ENCODE measurements at places on chromosomes 13 and 19. TPM values are rescaled to one million over a fixed set of nuclear protein-coding genes. Genes with fewer than 3 reads are reported as not detected.

DNA sequence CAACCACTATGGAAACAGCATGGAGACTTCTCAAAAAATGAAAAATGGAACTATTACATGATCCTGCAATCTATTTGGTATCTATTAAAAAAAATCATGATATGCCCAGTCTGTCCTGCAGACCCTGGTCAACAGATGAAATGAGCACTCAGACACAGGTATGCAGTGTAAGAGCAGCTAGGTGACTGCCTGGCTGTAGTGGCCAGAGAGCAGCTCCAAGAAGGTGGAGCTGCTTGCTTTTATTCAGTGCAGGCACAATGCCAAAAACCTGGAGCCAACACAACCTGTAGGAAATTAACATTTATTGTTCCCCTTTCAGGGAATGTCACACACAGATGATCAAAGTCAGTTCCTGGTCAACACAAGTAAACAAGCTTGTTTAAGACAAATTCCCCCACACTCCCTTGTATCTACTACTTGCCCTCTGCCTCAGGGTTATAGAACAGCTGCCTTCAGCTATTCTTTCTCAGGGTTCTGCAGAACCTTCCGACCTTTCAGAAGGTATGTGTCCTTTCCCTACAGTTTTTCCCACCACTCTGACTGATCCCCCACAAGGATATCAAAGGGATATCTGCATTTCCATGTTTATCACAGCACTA, 933.7 kb upstream of the SLITRK5 start:
- DNase-seq, result no peak

DNA sequence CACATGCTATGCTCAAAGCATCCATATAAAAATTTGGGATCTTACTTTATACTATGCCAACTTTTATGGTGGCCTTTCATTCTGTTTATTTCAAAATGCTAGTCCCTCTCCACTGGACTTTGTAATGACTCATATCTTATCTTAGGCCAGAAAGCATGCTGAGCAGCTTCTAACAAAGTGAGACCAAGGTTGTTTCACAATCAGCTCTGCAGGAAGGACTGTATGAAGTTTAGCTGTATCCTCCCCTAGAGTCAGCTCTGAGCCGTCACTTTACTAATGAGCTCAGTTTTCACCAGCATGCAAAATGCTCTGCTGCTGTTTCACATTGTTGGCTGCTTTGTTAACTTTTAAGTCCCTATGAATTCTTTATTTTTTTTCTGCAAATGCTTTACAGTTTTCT, 1608.8 kb downstream of the OLFM4 start:
- no peak for DNase-seq

DNA sequence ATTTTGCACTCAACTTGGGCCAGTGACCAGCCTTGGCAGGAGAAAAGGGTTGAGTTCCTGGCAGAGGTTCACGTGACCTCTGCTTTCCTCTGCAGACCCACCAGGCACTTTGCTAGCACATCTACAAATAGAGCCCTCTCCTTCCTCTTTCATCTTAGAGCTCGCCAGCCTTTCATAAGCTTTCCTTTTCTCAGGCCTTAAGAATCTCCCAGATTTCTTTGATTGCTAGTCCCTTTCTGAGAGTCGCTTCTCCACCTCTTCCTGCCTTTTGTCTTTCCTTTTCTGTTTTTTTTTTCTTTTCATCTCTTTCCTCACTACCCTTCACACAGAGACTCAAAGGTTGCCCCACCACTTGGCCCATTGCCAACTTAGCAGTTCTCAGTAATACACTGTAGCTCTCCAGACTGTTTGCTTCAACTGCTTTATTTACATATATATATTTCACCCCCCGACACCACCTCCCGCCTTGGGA, 375.7 kb upstream of the SPRY2 start:
- peak; percentile 52 for DNase-seq

The CD79A gene
- 1.4 TPM for total RNA-seq

The ZNF799 gene
- 8.7 TPM for total RNA-seq

GRCh38 chr13:21443171-21443570, 15.9 kb downstream of the ZDHHC20 start:
- DNase-seq, result no peak

- DNase-seq, result no peak
Measured at GRCh38 chr13:24006520-24007248, 109.4 kb upstream of the C1QTNF9B start.

DNA sequence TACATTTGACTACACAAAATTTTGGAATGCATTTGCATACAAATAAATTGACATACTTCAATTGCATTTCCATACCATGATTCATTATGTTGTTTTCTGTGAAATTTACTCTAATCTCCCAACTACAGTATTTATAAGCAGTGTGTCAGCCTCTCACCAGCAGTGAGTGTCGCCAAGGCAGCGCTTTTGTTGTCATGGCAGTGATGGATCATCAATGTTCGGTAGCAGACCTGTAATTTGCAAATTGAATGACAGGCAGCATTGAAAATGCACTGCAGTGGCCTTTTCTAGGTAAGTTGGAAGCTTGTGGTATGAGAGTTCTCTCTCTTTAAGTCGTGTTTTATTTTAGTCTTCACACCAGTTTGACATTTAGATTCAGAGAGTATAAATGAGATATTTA, 534.1 kb downstream of the PCDH17 start:
- no peak for DNase-seq

GRCh38 chr13:66781241-66781640, 448.9 kb downstream of the PCDH9 start:
- no peak for DNase-seq

Measured in upper lobe of right lung (tissue), 1 donor.